Common myeloid progenitor, CD34-positive (primary cell): ENCODE measurements at places on chromosomes 12 and 14.

DNA sequence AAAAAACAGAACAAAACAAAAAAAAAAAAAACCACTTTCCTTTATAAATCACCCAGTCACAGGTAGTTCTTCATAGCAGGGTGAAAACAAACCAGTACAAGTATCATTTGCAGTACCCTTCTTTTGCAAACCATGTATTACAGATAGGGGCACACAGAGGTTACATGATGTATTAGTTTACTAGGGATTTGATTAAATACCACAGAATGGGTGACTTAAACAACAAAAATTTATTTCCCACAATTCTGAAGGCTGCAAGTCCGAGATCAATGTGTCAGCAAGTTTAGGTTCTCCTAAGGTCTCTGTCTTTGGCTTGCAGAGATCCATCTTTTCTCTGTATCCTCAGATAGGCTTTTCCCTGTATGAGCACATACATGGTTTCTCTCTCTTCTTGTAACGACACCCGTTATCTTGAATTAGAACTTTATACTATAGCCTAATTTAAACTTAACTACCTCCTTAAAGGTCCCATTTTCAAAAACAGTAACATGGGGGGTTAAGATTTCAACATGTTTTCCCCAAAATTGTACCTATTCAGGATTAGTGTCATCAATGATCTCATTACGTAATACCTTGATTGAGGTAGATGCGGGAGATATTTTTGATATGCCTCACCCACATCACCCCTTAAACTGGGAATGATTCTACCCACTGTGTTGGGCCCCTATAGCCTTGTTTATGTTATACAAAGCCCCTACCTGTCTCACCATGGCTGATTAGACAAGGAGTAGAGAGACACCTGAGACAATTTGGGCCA lies 3.5 kb upstream of the CEP128 start:
- DNase-seq: no peak

DNA sequence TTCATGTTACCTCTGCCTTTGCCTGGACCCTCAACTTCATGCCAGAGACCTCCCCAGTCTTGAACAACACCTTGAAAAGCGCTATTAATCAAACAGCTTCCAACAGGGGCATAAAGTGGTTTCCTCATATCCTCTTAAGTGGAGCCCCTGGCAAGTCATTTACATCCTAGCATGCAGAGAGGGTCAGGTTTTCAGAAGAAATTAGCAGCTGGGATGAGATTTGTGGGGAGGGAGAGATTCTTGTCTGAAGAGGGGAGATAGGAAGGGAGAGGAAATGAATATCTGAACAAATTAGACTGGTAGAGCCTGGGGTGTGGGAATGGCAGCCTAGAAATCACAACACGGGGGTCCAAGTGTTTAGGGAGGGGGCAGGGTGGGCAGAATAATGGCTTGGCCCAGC lies 45.6 kb downstream of the CALM1 start:
- no peak for DNase-seq

GRCh38 chr12:24487606-24488005 lies 461.3 kb downstream of the BCAT1 start:
- no peak for DNase-seq

GRCh38 chr14:101511620-101512375 lies 49.5 kb upstream of the DIO3 start:
- peak; percentile 85 for DNase-seq

GRCh38 chr14:59362513-59362912 lies 102.7 kb downstream of the GPR135 start:
- no peak for DNase-seq
